Stimulated activated CD8-positive, alpha-beta memory T cell treated with anti-CD3 and anti-CD28 coated beads, Interleukin-15, amount 100 ng/mL, for 48 hours (primary cell): ENCODE measurements at places on chromosomes 16 and 17.

GRCh38 chr16:67342616-67343015 lies 16.0 kb downstream of the LRRC36 start:
- no peak for DNase-seq

GRCh38 chr17:31031841-31032240 lies 61.0 kb downstream of the RNF135 start:
- DNase-seq, result no peak

GRCh38 chr16:55566432-55567175 lies at the start of gene CAPNS2:
Gene CAPNS2 (plus strand): TSS chr16:55566684. CDS start chr16:55566757, 73 bp downstream.
- DNase-seq, result no peak

GRCh38 chr17:34847938-34848337 lies 113.3 kb downstream of the CCT6B start:
- DNase-seq, result no peak

DNA sequence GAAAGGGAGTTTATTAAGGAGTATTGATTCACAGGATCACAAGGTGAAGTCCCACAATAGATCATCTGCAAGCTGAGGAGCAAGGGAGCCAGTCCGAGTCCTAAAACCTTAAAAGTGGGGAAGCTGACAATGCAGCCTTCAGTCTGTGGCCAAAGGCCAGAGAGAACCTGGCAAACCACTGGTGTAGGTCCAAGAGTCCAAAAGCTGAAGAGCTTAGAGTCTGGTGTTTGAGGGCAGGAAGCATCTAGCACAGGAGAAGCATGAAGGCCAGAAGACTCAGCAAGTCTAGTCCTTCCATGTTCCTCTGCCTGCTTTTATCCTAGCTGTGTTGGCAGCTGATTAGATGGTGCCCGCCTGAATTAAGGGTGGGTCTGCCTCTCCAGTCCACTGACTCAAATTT lies 193.0 kb downstream of the KIF2B start:
- DNase-seq, result no peak

DNA sequence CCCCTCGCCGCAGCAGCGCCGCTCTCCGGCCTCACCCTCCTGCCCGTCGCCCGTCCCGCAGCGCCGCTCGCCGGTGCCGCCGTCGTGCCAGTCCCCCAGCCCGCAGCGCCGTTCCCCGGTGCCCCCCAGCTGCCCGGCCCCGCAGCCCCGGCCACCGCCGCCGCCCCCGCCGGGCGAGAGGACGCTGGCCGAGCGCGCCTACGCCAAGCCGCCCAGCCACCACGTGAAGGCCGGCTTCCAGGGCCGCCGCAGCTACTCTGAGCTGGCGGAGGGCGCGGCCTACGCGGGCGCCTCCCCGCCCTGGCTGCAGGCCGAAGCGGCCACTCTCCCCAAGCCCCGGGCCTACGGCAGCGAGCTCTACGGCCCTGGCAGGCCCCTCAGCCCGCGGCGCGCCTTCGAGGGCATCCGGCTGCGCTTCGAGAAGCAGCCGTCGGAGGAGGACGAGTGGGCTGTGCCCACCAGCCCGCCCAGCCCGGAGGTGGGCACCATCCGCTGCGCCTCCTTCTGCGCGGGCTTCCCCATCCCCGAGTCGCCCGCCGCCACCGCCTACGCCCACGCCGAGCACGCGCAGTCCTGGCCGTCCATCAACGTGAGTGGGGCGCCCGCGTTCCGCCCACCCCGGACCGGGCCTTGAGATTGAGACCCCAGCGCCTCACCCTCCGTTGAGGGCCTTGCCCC lies 15.0 kb downstream of the TBKBP1 start:
- no peak for DNase-seq

DNA sequence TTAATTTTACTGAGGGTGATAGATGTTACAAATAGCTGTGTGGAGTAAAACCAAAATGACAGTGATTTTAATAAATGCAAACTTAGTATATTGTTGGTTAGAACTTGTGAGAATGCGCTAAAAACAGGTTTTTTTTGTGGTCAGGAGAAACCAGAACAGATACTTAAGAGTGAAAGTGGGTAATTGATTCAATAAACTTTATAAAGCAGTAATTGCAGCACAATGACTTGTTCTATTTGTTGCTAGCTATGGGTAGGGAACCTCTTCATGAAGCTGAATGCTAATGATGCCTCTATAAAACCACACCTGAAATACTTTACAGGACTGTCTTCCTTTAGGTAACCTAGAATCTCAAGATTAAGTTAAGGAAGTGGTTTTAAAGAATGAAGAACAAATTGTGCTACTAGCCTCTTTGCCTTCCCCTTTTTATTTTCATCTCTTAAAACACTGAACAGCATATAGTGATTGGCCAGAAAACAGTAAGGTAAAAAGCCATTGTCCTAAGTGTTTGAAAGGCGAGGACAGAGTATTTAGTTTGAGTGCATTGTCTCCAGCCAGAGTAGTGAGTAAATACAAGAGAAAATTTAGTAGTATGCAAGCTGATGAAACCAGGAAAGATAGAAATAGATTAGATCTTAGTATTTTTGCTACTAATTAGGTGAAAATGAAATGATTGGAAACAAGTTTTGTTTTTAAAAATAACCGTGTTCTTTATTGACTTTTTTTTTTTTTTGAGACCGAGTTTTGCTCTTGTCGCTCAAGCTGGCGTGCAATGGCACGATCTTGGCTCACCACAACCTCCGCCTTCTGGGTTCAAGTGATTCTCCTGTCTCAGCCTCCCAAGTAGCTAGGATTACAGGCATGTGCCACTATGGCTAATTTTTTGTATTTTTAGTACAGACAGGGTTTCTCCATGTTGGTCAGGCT lies 6.0 kb downstream of the GGNBP2 start:
- no peak for DNase-seq

- DNase-seq, result no peak
These were observed 3.4 kb downstream of the TMEM11 start for GRCh38 chr17:21210411-21211076.

DNA sequence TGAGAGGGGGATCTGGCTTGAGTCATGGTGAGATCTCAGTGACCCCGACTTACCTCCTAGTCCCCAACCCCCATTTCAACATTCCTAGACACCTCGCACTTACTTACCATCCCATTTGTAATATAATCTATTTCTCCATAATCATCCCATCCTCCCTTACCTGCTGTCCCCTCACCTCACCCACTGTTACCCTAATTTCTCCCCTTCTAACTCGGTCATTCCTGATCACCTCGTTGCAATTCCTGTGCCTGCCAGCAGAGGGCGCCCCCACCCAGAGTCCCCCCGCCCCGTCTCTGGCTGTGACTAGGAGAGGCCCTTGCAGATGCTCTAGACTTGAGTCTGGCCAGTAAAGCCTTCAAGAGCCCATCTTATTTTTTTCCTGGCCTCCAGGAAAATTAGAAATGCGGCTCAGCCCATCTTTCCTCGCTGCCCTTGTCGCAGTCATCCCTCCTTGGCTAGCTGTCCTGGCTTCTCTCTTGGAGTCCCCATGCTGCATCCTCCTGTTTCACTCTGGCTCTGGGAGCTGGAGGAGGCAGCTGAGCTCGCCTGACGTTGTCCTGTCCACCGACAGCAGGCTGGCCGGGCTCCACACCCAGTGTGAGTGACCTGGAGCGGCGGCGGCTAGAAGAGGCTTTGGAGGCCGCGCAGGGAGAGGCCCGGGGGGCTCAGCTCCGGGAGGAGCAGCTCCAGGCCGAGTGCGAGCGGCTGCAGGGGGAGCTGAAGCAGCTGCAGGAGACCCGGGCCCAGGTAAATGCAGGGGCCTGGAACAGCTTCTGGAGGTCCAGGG lies 5.0 kb downstream of the TBKBP1 start:
- peak; percentile 71 for DNase-seq

DNA sequence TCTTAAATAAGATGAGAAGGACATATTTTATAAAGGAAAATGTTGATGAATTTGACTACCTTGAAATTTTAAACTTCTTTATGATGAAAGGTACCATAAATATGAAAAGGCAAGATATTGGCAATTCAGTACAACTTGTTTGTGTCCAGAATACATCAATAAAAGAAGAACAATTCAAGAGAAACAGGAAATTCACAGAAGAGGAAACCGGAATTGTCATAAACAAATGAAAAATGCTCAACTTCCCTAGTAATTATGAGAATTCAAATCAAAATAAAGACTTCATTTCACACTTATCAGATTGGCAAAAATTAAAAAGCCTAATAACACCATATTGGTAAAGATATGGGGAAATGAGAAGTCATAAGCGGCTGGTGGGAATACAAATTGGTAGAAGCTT lies 54.3 kb downstream of the WSB1 start:
- no peak for DNase-seq
